Non-pigmented ciliary epithelial cell (primary cell): ENCODE measurements at places on chromosomes 1 and 21.

DNA sequence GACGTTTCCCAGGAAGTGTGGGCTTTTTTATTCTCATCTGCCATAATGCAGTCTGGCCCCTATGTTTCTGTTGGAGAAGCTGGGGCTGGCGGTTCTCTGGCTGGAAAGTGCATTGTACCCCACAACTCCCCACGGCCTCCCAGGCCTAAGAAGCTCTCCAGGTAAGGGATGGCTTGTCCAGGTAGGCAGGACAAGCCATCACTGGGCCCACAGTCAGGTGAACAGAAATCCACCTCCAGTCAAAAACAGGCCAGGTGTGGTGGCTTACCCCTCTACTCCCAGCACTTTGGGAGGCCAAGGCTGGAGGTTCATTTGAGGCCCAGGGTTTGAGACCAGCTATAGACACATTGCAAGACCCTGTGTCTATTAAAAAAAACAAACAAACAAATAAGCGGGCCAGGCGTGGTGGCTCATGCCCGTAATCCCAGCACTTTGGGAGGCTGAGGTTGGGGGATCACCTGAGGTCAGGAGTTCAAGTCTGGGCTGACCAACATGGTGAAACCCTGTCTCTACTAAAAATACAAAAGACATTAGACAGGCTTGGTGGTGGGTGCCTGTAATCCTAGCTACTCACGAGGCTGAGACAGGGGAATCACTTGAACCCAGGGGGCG lies 3.1 kb upstream of the WNT9A start:
- no peak for DNase-seq

- DNase-seq = no peak
These were observed 36.8 kb upstream of the PKN2 start for GRCh38 chr1:88647249-88647645.

DNA sequence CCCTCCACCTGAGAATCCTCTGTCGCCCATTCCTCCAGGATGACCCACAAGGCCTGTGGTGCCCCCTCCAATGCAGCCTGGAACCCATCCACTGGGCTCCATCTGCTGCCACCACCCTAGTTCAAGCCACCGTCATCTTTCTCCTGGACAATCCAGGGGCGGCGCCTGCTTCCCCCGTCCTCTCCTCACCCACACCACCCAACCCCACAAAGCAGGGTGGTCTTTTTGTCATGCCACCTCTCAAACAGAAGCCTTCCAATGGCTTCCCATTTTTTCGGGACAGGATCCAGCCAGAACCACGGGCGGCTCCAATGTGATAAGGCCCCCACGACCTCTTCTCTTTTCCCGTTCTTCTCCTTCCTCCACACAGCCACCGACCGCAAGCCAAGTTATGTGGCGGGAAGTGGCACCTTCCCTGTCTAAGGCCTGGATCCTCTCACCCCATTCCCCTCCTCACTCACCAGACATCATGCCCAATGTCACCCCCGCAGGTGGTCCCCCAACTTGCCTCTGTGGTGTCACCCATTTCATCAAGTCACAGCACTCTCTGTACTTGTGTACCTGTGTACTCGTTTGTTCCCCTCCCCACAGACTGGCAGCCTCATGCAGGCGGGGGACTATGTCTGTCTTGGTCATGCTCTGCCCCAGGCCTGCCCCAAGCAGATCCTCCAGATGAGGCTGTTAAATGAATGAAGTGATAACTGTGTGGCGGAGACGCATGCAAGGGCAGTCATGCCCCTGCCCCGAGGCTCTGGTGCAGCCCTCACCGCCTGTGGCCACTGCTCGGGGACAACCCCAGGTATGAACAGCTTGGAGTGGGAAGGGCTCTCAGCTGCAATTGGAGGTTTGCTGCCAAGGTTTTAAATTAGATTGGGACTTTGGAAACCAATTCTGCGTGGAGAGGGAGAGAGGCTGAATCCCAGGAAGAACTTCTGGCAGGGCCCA lies 11.0 kb downstream of the UBXN11 start:
- DNase-seq = no peak

- no peak for DNase-seq
These were observed 140.1 kb downstream of the TGFBR3 start for GRCh38 chr1:91745640-91746373.

DNA sequence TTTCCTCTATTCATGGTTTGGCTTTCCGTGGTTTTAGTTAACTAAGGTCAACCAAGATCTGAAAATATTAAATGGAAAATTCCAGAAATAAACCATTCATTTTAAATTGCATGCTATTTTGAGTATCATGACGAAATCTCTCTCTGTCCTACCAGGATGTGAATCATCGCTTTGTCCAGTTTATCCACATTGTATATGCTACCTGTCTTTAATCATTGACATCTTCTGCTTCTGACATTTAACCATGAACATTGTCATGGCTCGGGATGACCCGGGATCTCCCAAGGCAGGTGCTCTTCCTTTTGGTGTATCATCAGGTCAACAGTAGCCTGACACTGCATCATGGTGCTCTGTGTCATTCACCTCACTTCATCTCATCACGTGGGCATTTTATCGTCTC lies 125.5 kb upstream of the HNRNPU start:
- no peak for DNase-seq

- no peak for DNase-seq
These were observed 154.4 kb downstream of the NR5A2 start for GRCh38 chr1:200181861-200182260.

DNA sequence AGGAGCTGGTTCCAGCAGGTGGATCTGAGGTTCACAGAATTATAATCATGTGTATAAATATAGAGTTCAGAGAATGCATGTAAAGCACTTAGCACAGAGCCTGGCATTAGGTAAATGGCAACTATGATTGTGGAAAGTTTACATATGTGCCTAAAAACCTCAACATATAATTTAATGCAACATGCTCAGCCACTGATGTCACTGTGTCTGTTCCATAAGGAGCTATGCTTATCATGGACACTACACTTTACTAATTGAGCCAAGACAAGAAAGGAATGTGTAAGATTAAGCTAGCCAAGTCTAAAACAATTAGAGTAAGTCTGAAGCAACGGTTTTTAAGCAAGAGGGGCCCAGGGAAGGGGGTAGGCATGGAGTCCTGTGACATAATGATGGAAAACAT lies 61.5 kb downstream of the GNG12 start:
- DNase-seq = no peak

DNA sequence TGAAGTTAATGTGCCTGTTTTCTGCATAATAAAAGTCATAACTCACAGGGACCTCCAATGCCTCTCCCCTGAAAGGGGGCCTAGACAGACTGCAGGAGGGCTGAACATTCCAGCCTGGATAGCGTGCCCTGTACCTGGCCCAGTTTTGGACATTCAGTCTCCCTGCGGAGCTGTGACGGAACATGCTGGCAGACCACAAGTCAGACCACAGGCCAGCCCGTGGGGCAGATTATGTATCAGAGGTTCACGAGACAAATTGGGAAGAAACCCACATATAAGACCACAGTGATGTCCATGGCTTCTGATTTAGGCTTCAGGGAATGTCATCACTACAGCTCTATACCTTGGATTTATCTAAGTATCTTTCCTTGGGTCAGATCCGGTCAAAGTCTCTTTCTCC lies 151.5 kb upstream of the POU3F1 start:
- DNase-seq = no peak

DNA sequence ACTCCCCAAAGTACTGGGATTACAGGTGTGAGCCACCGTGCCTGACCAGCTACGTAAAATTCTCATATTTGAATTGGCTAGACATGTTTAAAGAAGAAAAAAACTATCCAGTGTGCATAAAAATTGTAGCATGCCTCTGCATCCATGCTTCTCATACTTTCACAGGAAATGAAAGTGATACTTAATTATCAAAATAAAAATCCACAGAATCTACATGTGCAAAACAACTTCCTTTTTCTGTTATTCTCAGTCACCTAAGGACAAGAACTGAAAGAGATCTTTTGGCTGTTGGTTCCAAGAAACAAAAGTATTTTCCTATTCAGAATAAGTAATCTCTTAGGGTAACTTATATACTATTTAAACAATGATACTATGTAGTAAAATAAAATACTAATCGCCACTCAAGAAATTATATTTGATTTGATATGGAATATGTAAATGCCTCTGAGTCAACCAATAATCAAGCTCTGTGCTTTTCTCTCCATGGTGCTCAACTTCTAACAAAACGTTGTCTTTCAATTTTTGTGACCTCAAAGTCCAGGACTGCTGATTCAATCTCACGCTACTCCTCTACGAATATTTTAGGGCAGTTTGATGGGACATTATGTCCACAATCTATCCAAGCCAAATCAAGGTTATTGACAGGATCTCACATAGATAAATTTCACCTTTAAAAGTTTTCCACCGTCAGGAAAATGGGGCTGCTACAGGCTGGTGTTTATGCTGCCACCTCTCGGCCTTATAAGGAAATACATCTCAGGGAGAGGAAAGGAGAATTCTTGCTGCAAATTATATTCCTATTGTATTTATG lies 102.7 kb downstream of the ZNF281 start:
- DNase-seq = no peak

DNA sequence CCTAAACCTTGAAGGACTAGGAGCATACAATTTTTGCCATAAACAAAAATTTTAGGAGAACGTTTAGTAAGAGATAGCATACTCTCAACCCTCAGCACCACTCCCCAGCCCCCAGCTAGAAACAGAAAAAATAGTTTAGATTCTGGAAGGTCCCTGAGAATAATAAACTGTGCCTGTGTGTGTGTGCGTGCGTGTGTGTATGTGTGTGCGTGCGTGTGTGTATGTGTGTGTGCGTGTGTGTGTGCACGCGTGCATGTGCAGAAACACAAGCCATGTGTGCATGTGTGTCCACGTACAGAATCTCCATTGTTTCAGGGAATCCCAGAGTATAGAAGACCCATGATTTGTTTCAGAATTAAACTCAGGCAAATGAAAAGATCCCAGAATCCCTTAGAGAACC lies 62.6 kb downstream of the CASQ2 start:
- no peak for DNase-seq

DNA sequence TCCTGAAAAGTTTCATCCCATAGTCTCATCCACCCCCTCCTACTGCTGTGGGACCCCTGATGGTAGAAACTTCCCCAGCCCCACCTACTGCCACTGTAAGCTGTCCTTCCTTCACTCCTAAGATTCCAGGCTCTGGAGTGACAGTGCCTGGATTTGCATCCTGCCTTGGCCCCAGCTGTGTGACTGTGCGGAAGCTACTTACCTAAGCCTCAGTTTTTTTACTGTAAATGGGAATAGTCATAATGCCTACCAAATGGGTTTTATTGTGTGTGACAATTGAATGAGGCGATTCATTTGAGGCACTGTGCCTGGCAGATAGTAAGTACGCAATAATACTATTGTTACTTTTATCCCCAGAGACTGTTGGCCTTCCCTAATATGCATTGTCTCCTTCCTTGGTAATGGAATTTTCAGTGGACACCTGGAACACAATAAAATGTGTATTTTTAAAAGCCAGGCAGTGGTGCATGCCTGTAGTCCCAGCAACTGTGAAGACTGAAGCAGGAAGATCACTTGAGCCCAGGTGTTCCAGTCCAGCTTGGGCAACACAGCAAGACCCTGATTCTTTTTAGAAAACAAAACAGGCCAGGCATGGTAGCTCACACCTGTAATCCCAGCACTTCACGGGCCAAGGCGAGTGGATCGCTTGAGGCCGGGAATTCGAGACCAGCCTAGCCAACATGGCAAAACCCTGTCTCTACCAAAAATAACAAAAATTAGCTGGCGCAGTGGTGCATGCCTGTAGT lies 55.0 kb upstream of the ZNF326 start:
- DNase-seq = no peak

GRCh38 chr1:93172778-93173177 lies 7.4 kb downstream of the TMED5 start:
- DNase-seq = no peak

- DNase-seq = no peak
These were observed at the start of gene CHD5 for GRCh38 chr1:6180268-6180706. Gene CHD5, minus strand, starts transcription at chr1:6180321. Its CDS starts 298 bp downstream, at chr1:6180023.

- DNase-seq = no peak
These were observed 853.9 kb downstream of the KCNT2 start for GRCh38 chr1:195754303-195754702.

GRCh38 chr1:214067853-214068703 lies 80.3 kb downstream of the PROX1 start:
- DNase-seq = no peak

GRCh38 chr1:160541622-160542302 lies 18.7 kb upstream of the SLAMF6 start:
- no peak for DNase-seq

DNA sequence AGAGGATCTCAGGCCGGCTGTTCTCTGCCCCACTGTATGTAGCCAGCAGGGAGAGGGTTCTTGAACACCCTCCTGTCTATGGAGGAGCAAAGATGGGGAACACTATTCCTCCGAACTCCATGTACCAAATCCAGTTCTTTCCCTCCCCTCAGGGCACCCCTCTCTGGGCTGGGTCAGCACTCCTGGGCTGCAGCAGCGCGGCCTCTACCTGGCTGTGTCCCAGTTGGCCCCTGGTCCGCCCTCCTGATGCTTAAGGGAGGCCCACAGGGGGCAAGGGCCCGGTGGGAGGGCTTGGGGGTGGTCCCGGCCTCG lies 471 bp upstream of the ADPRS start:
- DNase-seq = no peak

GRCh38 chr1:201019321-201019977 lies 4.1 kb downstream of the KIF21B start:
- no peak for DNase-seq

DNA sequence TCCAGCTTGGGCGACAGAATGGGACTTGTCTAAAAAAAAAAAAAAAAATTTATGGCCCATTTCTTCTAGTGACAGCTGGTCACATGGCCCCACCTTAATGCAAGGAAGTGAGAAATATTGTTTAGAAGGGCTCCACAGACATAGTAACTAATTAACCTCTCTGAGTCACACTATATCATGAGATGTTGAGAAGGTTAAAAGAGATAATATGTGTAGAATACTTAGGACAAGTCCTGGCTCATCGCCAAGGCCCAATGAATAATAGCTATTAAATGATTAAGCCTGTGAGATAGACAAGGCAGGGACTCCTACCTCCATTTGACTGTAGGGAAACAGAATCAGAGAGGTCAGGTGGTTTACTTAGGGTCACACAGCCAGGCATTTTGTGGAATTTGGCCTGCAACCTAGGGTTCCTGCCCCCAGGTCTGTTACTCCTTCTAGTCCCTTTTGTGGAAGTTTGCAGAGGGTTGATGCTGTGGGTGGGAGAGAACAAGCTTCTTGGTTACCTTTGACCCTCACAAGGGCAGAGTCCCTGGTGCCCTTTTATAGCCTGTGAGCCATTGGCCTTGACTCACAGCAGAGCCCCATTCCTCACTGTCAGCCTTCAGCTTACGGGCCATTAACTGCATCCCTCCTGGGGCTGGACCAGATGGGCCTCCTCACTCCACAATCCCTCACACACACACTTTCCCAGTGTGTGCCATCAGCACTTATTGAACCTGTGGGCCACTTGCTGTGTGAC lies 48.5 kb downstream of the OPRD1 start:
- DNase-seq = no peak

DNA sequence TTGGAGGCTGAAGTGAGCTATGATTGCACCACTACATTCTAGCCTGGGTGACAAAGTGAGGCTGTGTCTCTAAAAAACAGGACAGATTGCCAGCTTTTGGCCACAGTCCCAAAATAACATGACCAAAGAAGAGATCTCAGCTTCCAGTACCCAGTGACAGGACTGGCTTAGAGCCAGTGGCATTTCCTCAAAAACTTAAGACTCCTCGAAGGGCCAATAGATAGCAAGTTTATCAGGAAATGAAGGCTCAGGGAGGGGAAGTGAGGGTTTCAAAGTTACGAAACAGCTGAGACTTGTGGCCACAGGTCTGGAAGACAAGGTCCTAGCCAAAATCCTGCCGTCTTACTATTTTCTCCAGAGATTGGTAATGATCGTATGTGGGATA lies 6.3 kb upstream of the TMEM39B start:
- DNase-seq = no peak
